ENCODE measurements at places on chromosomes 12 and 14. TPM values are rescaled to one million over a fixed set of nuclear protein-coding genes. Genes with fewer than 3 reads are reported as not detected.

DNA sequence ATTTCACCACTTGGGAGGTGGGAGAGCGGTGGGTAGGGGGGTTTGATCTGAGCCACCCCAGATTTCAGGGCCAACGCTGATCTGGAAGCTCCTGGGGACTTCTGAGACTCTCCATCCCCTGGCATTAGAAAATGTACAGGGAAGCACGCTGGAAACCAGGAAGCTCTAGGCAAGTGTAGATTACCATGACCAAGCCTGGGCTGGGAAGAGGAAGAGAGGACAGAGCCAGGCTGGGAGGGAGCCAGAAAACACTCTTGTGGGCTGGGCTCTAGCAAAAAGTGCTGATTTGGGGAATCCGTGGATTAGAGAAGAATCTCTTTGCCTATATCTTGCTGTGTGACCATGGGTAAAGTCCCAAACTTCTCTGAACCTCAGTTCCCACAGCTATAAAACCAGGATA lies 236.7 kb downstream of the BCL11B start:
- DNase-seq: no peak

DNA sequence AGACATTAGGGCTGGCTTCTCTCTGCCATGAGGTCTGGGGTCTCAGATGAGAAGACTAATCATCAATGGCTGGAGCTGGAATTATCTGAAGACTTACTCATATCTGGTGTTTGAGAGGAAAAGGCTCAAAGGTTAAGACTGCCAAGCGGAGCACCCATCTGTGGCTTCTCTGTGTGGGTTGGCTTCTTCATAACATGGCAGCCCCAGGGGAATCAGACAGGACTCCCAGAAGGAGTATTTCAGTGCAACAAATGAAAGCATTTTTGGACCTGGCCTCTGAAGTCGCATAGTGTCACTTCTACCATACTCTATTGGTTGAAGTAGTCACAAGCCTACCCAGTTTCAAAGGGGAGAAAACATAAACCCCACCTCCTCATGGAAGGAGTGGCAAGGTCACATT lies 171.8 kb upstream of the KRR1 start:
- DNase-seq: no peak

DNA sequence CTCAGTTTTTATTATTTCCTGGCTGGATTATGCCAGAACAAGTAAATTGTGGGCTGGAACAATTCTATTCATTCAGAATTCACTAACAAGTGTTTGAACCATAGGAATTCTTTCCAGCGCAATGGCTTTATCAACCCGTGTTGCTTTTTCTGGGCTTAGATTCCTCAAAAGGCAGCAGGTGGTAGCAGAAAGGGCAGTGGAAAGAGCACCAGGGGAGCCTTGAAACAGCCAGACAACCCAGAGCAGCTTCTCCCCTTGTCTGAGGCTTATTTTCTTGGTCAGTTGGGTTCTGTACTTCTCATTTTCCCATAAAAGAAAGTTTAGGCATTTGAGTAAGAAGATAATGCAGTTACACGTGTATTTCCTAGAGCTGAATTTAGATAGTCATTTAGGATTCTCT lies 130.7 kb downstream of the OTOGL start:
- no peak for DNase-seq

DNA sequence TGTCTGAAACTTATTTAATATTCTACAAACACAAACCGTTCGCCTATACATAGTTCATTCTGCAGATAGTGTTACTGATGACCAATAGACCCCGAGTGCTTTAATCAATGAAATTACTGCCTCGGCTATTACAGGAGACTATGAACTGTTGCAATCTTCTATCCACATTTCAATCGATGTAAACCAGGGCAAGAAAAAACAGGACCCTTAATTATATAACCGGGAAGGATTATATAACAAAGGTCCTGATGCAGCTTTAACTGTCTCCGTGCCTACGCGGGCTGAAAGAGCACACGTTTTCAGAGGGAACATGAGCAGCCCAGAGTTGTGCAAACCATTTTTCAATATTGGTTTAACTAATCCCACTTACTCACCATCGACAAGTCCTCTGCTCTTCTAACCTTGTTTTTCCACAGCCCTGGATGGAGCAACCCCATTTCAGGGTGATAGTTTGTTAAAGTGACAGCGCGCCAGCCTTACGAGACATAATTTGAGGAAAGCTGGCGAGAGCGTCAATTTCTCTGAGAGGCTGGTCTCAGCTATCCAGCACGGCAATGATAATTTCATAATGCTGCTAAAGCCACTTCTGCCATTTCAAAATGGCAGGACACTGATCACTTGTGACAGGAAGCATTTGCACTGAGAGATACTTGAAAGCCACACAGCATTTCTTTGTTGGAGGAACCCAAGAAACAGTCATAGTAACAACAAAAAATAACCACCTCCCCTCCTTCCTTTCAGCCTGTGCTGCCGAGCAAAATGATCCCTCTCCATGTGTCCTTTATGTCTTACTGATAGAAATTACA lies 184.6 kb downstream of the FOXN3 start:
- no peak for DNase-seq

- no peak for DNase-seq
Measured at GRCh38 chr14:97538749-97539410, 741.7 kb downstream of the VRK1 start.

GRCh38 chr12:112932485-112933128 lies 5.7 kb upstream of the OAS3 start:
- no peak for DNase-seq

GRCh38 chr12:30926243-30927221 lies at the start of gene TSPAN11:
Gene TSPAN11, plus strand, starts transcription at chr12:30926748. Its CDS starts 27,244 bp downstream, at chr12:30953992.
- DNase-seq: no peak

GRCh38 chr14:92696366-92696765 lies 52.1 kb downstream of the LGMN start:
- DNase-seq: no peak

DNA sequence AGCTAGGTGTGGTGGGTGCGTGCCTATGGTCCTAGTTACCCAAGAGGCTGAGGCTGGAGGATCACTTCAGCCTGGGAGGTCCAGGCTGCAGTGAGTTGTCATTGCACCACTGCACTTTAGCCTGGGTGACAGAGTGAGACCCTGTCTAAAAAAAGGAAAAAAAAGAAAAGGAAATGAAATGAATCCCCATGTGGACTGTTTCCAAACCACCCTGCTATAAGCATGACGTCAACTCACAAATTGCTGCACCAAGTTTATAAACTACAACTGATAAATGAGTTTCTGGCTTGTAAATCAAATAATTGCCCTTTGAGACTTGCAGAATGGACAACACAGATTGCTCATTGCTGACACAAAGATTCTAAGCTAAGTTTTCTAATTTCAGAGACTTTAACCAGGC lies 51.0 kb upstream of the STK38L start:
- no peak for DNase-seq

- DNase-seq: no peak
Measured at GRCh38 chr12:108619369-108620160, 14.1 kb downstream of the SELPLG start.

GRCh38 chr14:100130521-100130920 lies 28.9 kb downstream of the DEGS2 start:
- DNase-seq: no peak

- DNase-seq: no peak
Measured at GRCh38 chr12:52320784-52321400, at the start of gene KRT83. Gene KRT83, minus strand, starts transcription at chr12:52321398. Its CDS starts 63 bp downstream, at chr12:52321335.

GRCh38 chr14:75697918-75698317 lies 36.9 kb downstream of the TTLL5 start:
- DNase-seq: no peak

DNA sequence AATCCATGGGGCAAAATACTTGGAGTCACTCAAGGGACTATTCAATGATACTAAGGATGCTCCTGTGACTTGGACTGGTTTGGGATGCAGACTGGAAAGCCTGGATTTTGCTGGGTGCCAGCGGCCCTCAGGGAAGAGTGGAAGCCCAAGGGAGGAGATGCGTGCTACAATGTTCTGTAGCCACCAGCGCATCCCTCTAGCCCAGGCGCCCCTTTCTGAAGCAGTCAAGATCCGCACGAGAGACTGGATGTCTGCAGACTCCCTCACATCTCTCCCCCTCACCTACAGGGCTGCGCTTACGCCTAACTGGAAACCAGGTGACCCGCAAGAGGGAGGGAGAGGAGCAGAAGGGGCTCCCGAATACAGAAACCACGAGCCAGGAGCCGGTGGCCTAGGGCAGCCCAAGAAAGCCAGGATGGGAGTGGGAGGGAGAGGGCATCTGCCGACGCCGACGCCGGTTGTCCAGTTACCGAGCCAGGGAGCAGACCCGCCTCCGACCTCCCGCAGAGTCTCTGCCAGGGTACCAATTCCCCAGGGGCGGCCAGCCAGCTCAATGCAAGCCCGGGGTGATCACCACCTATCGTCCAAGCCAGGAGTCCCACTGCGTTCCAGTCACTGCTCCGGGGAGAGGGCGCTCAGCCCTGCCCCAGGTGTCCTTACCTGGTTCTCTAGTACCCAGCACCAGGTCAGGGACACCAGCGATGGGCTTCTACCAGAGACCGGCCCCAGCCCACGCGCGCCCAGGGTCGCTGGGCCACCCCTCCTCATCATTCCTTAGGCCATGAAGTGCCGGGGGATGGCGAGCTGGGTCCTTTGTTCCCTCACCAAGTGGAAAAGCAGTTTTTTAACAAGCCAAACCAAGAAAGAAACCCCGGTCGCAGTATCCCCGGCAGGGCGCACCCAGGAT lies 1.2 kb downstream of the NTN4 start:
- DNase-seq: peak; percentile 61

GRCh38 chr12:27762757-27763156 lies 17.3 kb upstream of the KLHL42 start:
- no peak for DNase-seq

The PTPRR gene
- 0.78 TPM for total RNA-seq

The ASPG gene
- 0.50 TPM for total RNA-seq

The IGFBP6 gene
- 54.9 TPM for total RNA-seq

The TCP11L2 gene
- total RNA-seq: 16.4 TPM

The MYG1 gene
- 124 TPM for total RNA-seq

All from NCI-H460 (cell line).